ENCODE measurements at places on chromosomes 4 and X.

- H3K27ac ChIP-seq, result no peak overlapping the region
- no peaks in the 10 kb centered on the region for H3K27me3 ChIP-seq
- H3K36me3 ChIP-seq, result no peaks in the 10 kb centered on the region
- no peaks in the 10 kb centered on the region for H3K4me1 ChIP-seq
- H3K4me3 ChIP-seq, result no peak overlapping the region
Observed at GRCh38 chrX:77962068-77962902, 7.2 kb downstream of the PGAM4 start.

DNA sequence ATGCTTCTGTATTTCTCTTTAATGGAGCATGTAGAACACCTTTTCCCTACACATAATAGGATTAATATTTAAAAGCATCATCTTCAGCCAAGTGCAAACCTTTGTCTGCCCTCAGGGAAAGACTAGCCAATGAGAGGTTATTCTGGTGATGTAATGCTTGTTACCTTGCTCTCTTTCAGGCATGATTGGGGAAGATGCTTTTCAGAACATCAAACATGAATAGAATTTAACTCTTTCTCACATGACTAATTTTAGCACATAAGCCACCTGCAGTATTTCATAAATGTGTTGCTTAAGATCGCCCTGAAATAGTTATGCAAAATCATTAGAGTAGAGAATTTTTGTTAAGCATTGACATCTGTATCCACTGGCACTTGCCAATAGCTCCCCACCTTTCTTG lies 10.7 kb upstream of the EPGN start:
- DNase-seq, result no peak
- H3K4me1 ChIP-seq, result no peaks in the 10 kb centered on the region
- no peak overlapping the region for H3K27ac ChIP-seq
- no peaks in the 10 kb centered on the region for H3K27me3 ChIP-seq
- no peaks in the 10 kb centered on the region for H3K36me3 ChIP-seq

- no peaks in the 10 kb centered on the region for H3K4me1 ChIP-seq
- no peaks in the 10 kb centered on the region for H3K36me3 ChIP-seq
- DNase-seq, result no peak
- H3K4me3 ChIP-seq, result no peak overlapping the region
- no peak overlapping the region for H3K27ac ChIP-seq
Observed at GRCh38 chrX:7286168-7286837, 138.3 kb upstream of the PUDP start.

DNA sequence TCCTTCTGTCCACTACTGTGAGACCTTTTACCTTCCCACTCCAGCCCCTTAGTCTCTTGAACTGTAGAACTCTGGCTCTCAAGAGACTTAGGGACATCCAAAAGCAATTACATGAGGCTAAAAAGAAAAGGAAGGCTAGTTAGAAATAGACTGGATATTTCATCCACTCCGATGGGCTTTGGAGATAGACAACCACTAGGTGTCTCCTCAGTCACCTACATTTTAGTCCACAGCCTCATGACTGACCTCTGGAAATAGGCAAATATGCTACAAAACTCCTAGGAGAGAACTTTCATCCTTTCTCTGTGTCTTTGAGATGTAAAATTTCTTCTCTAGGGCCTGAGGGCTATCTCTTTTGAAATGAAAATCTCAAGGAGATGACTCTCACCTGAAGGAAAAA lies 45.1 kb upstream of the LAMP2 start:
- DNase-seq, result no peak
- H3K27ac ChIP-seq, result no peak overlapping the region
- no peaks in the 10 kb centered on the region for H3K27me3 ChIP-seq
- no peaks in the 10 kb centered on the region for H3K36me3 ChIP-seq

DNA sequence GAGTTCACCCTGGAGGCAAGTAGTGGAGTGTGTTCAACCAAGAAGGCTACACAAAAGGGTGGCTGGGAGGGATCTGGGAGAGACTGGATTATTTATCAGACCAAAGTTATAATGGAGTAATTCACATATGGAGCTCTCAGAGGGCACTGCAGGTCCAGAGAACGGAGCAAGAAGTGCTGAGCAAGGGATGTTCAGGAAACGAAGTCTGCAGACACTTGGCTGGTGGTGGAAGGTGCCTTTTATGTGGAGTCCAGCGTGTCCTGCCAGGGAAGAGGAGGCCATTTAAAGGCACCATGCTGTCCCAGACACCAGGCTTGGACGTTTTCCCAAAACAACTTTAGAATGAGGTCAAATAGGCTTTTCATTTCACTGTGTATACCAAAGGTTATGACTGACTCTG lies 130.1 kb downstream of the CEP135 start:
- no peak overlapping the region for H3K27ac ChIP-seq
- DNase-seq, result no peak
- no peak overlapping the region for H3K4me3 ChIP-seq
- H3K4me1 ChIP-seq, result no peaks in the 10 kb centered on the region
- no peaks in the 10 kb centered on the region for H3K27me3 ChIP-seq

- no peaks in the 10 kb centered on the region for H3K36me3 ChIP-seq
- no peaks in the 10 kb centered on the region for H3K4me1 ChIP-seq
- H3K27me3 ChIP-seq, result no peaks in the 10 kb centered on the region
- H3K4me3 ChIP-seq, result no peak overlapping the region
- no peak overlapping the region for H3K27ac ChIP-seq
- no peak for DNase-seq
Observed at GRCh38 chrX:65241059-65241721, 264.9 kb upstream of the ZC4H2 start.

DNA sequence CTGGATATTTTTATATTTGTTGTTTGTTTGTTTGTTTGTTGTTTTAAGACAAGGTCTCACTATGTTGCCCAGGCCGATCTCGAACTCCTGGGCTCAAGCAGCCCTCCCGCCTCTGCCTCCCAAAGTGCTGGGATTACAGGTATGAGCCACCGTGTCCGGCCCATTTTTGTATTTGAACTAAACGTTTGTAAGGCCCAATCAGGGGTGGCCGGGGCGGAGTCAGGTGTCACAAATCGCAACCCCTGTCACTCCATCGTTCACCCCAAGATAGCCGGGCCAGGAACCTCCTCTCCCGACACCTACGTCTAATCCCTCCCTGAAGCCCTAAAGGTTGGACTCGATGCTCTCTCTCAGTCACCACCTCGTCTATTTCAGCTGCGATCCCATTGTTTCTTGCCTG lies 722 bp upstream of the EFHC2 start:
- H3K4me1 ChIP-seq, result no peaks in the 10 kb centered on the region
- H3K27ac ChIP-seq, result no peak overlapping the region
- no peak overlapping the region for H3K4me3 ChIP-seq

GRCh38 chr4:79439489-79439888 lies 31.5 kb upstream of the GK2 start:
- H3K36me3 ChIP-seq, result no peaks in the 10 kb centered on the region
- no peak overlapping the region for H3K4me3 ChIP-seq
- H3K4me1 ChIP-seq, result no peaks in the 10 kb centered on the region
- no peak for DNase-seq
- no peak overlapping the region for H3K27ac ChIP-seq
- H3K27me3 ChIP-seq, result no peaks in the 10 kb centered on the region

- peaks cover 13% of the 10 kb centered on the region for H3K4me1 ChIP-seq
- peak overlapping the region; percentile 61 for H3K27ac ChIP-seq
- H3K36me3 ChIP-seq, result no peaks in the 10 kb centered on the region
- no peak for DNase-seq
Observed at GRCh38 chr4:87030755-87031441, 96.1 kb downstream of the AFF1 start.

Data from ascending aorta (tissue), 2 donors.